CD4-positive, alpha-beta T cell treated with Interferon alpha-2 for 1 hour (primary cell): ENCODE measurements at places on chromosomes 4 and X.
A peak's percentile ranks its signal among the peaks of the same experiment; 100 is the strongest.

DNA sequence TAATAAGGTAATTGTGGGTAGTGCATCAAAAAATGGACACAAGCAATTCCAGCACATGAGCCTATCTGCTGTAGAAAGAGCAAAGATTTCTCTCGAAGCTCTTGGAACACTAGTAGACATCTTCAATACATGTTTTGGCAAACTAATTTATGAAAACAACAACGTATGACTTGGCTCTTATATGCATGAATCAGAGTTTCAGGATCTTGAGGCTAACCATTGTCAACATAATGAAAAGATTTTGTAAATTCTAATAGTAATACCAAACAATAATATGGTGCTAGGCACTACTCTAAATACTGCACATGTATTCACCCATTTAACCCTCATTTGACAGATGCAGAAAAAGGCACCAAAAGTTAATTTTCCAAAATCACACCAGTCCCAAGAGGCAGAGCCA lies 25.1 kb upstream of the ANKRD50 start:
- DNase-seq: no peak

DNA sequence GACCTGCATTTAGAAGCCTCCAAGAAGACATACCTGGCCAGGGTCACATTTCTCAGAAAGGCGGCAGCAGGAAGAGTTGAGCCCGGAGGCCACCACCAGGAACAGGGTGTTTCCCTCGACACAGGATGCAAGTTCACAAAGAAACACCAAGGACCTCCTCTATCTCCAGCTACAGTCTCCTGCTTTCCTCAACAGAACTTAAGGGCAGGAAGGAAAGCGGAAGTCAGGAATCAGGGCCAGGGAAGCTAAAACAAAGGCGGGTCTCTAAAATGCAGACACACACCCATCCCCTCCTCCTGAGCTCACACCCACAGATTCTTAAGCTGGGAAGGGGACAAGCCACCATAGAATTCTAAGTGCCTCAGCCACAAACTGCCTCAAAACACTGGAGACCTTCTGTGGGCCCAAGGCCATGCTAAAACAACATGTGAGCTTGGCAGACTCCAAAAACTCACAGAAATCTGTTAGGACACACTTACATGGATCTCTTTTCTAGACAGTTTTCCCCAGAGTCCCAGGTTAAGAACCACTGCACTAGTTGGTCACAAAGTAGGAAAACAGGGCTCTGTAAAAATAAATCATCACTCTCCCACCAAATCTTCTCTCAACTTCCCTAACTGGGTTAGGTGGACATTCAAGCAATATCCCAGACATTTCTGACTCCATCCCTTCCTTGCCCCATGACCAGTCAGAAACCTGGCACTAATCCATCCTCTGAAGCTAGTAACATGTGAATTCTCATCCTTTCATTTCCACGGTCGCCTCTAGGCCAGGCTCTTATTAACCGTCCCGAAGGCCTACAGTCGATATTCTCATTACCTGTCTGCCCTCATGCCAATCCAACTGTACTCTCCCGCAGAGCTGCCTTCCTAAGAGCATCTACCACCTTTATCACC lies 163.2 kb downstream of the APBB2 start:
- no peak for DNase-seq

- peak; percentile 89 for DNase-seq
Observed at GRCh38 chrX:1462596-1463251, 10.0 kb upstream of the ASMTL start.

DNA sequence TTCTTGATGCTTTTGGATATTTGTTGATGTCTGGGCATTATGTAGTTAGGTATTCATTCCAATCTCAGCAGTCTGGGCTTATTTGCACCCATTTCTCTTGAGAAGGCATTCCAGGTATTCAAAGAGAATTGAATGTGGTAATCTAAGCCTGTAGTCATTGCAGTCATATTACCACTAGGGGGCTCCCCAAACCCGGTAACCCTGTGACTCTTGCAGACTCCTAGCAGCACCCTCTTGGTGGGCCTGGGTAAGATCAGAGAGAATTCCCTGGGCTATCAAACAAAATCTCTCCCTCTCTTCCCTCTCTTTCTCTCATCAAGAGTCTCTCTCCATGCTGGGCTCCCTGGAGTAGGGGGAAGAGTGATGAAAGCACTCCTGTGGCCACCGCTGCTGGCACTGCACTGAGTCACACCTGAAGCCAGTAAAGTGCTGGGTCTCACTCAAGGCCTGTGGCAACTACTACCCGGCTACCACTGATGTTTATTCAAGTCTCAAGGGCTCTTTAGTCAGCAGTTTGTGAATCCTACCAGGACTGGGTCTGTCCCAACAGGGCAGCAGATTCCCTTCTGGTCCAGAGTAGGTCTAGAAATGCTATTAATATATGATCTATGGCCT lies 187.7 kb upstream of the NUDT10 start:
- peak; percentile 7 for DNase-seq

DNA sequence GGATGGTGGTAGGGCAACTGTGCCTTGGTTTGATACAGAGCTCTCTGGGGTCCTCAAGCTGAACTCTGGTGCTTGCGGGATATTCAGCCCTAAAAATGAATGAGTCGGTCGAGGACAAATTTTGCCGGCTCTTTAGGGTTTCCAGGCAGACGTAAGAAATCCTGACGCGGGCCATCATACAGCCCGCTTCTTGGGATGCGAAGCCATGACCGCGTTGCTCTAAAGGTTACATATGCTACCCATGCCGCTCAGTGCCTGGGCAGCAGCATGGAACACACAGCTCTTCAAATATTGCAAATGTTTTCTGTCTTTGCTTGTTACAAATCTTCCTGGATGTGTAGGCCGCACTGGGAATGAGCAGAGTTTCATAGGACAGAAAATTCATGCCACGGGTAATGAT lies 55.6 kb downstream of the NBDY start:
- no peak for DNase-seq
